ENCODE measurements at places on chromosomes 11 and 22.

GRCh38 chr11:76115555-76115954, 90.7 kb downstream of the WNT11 start:
- DNase-seq = no peak

DNA sequence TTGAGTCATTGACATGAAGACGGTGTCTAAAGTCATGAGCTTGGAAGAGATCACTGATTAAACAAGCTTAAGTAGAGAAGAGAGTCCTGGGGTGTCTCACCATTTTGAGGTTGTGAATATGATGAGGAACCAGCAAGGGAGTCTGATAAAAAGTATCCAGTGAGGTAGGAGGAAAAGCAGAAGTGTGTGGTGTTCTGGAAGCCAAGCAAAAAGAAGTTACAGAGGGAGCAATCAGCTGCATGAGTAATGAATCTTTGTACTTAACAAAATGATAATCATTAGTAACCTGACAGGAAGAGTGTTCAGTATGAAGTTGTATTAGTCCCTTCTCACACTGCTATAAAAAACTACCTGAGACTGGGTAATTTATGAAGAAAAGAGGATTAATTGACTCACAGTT, 131.3 kb downstream of the C11orf87 start:
- DNase-seq = no peak

DNA sequence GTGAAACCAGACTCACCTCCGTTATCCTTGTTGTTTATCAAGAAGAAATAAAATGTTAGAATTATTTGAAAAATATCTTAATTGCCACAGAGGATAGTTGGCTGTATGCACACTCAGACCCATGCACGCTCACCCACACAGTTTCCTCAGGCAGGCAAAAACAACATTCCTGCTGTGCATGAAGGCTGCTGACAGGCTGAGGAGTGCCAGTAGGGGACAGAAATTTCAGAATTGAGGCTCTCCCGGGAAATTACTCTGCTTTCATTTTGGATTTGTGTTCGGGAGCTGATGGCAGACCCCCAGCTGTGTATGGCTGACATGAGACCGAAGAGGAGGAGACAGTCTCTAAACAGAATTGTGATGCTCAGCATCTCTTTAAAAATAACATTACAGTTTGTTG, 87.5 kb downstream of the AMOTL1 start:
- no peak for DNase-seq

DNA sequence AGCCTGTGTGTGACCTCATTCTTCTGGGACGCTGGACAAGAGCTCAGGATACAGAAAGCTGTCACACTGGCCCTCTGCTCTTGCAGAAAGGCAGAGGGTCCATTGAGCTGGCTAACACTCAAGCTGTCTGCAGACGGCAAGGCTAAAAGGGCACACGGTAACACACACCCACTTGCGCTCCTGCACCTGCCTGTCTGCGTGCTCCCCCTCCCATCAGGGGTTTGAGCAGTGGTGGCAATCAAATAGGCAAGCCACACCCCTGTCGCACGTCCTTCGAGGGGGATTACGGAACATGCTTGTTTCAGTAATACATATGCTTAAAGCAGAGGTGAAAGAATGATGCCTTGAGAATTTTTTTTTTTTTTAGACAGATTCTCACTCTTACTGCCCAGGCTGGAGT, 7.1 kb upstream of the QSER1 start:
- DNase-seq = no peak

GRCh38 chr22:38214302-38215056, 12.7 kb downstream of the MAFF start:
- DNase-seq = no peak

- DNase-seq = no peak
These were observed 3.3 kb downstream of the IL18BP start for GRCh38 chr11:72001834-72002591.

DNA sequence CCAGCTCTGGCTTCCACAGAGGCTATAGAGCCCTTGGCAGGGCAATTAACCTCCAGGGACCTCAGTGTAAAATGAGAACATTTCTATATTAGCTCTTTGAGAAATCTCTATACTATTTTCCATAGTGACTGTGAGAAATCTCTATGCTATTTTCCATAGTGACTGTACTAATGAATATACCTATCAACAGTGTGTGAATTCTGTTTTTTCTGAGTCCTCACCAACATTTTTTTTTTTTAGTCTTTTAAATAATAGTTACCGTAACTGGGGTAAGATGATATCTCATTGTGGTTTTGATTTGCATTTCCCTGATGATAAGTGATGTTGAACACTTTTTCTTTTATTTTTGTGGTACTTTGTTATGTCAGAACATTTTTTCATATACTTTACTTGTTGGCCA, 7.0 kb upstream of the MTNR1B start:
- DNase-seq = no peak

- no peak for DNase-seq
These were observed 1.4 kb upstream of the C22orf39 start for GRCh38 chr22:19448739-19449421.

- DNase-seq = no peak
These were observed 170.2 kb downstream of the BRD1 start for GRCh38 chr22:49657275-49657973.

DNA sequence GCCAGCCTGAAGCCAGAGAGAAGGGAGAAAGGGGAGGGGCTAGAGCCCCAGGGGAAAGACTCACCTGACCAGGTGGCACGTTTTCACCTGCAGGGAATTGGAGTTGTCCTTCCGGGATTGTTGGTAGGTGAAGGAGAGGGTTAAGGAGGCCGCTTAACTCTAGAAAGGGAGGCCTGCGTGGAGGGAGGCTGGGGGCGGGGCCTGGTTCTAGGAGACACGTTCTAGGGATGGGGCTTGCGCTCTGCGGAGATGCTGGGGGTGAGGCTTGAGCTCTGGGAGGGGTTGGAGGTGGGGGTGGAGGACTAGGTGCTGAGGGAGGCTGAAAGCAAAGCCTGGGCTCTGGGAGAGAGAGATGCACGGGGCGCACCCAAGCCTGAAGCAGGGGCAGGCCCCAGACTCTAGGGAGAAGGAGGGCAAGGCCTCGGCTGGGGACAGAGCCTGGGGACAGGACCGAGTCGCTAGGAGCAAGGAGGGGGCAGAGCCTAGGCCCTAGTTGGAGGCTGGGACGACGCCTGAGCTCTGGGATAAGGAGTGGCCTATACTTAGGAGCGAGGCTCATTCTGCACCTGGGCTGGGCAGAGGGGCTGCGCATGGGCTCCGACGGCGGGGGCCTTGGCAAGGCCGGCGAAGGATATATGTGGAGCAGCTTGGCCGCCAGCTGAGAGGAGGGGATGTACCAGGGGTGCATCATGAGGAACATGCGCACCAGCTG, 2.4 kb downstream of the RASGRP2 start:
- no peak for DNase-seq

DNA sequence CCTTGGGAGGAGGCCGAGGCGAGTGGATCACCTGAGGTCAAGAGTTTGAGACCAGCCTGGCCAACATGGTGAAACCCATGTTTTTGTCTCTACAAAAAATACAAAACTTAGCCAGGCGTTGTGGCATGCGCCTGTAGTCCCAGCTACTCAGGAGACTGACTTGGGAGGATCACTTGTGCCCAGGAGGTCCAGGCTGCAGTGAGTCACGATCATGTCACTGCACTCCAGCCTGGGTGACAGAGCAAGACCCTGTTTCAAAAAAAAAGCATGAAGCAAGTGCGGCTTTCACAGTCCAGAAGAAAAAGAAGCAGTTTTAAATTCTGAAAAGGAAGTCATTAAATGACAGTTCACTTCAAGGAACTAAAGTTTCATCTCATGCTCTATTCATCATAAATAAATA, 7.1 kb upstream of the LTO1 start:
- no peak for DNase-seq

DNA sequence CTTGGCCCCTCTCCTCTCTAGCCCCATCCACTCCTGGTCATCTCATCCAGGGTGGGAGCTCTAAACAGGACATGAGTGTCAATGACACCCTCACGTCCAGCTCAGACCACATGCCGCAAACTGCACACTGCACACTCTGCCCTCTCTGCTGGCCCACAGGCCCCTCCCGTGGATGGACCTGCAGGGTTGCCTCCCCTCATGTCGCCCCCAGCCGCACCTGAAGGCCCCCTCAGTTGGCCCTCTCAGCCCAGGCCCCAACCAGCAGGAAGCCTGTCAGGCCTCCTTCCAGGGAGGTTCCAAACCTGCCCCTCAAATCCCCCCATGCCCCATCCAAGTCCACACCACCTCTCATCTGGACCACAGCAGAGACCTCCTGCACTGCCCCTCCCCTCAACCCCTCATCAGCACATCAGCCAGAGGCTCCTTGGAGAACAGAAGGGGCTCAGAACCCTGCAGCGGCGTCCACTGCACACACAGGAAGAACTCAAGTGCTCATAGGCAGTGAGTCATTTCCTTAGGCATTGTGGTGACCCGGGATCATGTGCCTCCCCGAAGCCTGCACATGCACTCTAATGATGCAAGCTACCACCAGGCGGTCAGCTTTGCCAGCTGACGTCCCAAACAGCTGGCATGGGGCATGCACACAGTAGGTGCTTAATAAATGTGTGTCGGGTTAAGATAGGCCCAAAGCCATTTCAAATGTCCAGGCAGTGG, 12.9 kb upstream of the CDKN1C start:
- no peak for DNase-seq

DNA sequence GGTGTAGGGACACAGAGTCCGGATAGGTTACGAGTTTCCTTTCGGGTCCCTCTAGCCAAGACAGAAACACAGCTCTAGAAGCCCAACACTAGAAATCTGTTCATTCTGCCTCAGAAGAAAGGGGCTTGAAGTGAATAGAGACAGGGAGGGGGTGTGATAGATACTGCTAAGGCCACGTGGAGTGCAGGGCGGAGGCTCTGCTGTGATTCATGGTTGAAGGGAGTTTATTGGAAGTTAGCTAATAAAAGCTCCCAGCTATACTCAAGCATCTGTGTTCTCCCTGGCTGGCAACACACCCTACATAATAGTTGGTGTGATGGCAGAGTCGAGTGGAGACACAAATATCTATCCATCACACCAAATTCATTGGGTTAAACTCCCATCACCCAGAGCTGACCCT, 337.4 kb downstream of the CADM1 start:
- no peak for DNase-seq

DNA sequence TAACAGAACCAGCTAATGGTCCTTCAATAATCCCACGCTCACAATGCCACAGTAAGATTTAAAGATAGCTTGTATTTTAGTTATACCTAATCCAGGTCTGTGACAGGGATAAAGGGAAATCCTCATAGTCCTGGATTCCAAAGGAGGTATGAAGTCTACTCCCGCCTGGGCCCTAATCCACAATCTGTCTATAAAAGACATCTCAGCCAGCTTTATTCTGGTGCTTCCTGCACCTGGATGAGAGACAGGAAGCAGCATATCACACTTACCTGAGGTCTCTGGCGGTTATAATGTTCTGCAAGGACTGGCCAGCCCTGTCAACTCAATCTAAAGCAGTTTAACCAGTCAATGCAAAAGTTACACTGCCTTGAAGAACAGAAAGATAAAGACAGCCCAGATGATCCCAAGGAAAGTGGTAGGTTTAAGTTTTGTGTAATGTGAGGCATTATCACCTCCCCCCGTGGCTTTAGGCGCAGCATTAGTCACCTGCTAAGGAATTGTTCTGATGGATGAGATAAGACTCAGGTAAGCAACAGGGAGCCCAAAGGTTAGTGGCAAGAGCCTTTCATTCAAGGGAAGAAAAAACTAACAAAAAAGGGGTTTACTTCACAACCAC, 57.6 kb downstream of the PLEKHA7 start:
- DNase-seq = no peak

GRCh38 chr11:66914505-66914904, 43.7 kb downstream of the PC start:
- no peak for DNase-seq

- DNase-seq = no peak
These were observed 20.5 kb upstream of the GSTP1 start for GRCh38 chr11:67562963-67563704.

GRCh38 chr11:125111001-125111342, 454 bp downstream of the TMEM218 start:
- no peak for DNase-seq

GRCh38 chr22:17350292-17350691, 19.0 kb upstream of the CECR2 start:
- no peak for DNase-seq

- no peak for DNase-seq
These were observed 5.3 kb upstream of the TBX1 start for GRCh38 chr22:19755145-19755710.

DNA sequence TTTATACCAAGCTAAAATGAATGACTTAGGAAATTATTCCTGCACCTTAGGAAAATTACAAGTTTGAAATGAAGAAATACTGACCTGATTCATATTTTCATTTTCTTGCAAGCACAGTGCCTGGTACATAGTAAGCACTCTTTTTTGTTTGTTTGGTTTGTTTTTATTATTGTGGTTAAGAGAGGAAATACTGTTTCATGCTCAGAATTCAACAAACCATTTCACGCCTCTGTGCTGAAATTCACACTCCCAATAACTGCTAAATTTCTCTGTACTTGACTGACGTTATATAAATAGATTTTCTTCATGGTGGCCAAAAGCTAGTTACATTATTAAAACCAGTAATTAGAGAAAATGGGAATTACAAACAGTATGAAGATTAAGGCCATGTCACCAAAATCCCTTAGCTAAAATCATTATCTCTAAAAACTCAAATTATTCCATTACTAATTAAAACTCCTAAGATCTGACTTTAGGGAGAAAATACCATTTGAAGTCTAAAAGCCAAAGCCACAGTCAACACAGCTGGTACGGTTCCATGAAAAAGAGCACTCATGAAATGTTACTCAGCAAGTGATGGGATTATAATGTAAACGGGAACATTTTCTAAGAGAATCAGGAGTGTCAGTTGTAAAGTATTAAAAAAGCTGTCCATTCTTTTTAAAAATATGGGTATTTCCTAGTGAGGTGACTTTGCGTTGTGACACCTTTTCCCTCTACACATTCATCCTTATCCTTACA, 77.8 kb upstream of the DDI1 start:
- no peak for DNase-seq

DNA sequence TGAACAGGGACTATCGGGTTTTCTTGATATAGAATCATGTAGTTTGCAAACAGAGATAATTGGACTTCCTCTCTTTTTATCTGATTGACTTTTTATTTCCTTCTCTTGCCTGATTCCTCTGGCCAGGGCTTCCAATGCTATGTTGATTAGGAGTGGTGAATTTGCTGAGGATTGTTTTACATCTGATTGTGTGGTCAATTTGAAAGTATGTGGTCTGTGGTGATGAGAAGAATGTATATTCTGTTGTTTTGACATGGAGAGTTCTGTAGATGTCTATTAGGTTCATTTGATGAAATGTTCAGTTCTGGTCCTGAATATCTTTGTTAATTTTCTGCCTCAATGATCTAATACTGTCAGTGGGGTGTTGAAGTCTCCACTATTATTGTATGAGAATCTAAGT, 713.2 kb upstream of the CCDC179 start:
- DNase-seq = no peak

GRCh38 chr11:4697585-4697984, at the start of gene OR51E2:
OR51E2 (minus strand) TSS chr11:4697853; CDS start chr11:4682711, 15,142 bp downstream.
- DNase-seq = no peak

- DNase-seq = no peak
These were observed 9.2 kb upstream of the P2RY6 start for GRCh38 chr11:73262851-73263495.

DNA sequence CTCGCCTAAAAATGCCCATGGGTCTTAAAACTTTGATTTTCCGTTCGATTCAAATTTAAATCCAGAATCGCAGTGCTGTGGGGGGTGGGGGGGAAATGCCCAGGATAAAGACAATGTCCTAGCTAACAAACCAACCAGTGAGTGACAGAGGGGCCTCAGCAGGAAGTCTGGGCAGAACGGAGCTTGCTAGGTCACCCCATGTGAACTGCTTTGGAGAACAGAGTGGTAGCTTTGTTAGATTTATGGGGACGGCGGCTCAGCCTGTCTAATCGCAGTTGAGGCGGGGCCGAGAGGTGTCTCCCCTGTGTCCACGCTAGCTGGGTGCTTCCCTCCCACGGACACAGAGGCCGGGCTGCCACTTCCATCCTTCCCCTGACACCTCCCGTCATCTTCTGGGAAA, 243.9 kb downstream of the CTTN start:
- DNase-seq = no peak

Measured in HuH-7 (cell line).